ENCODE measurements at places on chromosomes 12 and 14.
A peak's percentile ranks its signal among the peaks of the same experiment; 100 is the strongest.

DNA sequence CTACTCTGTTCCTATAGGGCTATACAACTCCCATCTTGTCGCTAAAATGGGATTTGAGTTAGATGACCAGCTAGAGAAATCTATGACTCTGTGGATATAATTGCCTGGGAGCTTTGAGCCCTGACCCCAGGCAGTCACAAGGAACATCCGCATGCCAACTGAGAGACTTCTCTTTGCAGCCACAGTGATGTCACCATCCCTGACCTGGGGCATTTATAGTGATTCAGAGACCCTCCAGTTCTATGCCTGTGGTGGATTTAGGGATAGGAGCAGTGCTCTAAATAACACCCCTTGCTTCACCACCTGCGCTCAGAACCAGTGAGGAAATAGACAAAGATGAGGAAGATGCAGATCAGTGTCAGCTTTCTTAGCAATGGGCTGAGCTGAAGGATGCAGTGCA is 86.2 kb downstream of the RIN3 start:
- no peak for DNase-seq

- DNase-seq = peak; percentile 91
Measured at GRCh38 chr12:106955377-106956047, at the start of gene TMEM263. Gene TMEM263 (plus strand): TSS chr12:106955907. CDS start chr12:106967117, 11,210 bp downstream.

DNA sequence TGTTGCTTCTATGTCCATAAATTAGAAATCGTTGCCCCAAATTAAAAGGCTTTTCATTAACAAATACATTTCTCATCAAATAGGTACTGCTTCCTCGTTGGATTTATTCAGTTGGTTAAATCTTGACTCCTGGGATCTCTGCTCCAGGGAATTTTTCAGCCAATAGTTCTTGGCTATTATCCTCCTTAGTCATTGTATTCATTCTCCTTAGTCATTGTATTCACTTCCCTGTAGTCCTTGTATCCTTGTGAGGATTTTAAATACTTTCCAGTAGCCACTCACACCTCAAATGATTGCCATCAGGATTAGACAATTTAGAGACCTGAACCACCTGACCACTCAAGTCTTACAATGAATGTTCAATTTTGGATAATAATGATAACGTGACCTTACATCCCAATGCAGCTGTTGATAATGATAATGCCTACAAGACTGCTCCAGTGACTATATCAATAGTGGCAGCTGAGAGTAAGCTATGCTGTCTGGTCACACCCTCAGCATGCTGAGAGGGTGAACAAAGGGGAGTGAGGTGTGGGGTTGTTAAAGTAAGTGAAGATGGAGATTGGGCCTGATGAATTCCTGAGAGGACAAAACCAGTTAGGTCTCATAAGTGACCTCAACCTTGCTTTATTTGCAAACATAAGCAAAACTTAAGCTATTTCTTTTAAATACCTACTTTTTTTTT is 193.7 kb upstream of the RTL1 start:
- no peak for DNase-seq

GRCh38 chr14:30960216-30960615 is 65.2 kb upstream of the AP4S1 start:
- DNase-seq = no peak

- DNase-seq = no peak
Measured at GRCh38 chr14:54680651-54681050, 113.7 kb downstream of the SAMD4A start.

DNA sequence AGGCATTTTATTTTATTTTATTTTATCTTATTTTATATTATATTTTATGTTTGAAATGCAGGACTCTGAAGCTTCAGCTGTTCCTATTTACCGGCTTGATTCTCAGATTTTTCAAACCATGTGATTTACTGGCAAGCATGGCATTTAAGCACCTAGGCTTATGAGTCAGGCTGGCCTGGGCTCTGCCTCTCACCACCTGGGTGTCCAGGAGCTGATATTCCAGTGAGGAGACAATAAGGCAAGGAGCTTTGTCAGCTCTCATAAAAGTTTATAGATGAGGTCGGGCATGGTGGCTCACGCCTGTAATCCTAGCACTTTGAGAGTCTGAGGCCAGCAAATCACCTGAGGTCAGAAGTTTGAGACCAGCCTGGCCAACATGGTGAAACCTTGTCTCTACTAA is 2.1 kb downstream of the DAO start:
- no peak for DNase-seq
